ENCODE measurements at places on chromosomes 13 and 19.

DNA sequence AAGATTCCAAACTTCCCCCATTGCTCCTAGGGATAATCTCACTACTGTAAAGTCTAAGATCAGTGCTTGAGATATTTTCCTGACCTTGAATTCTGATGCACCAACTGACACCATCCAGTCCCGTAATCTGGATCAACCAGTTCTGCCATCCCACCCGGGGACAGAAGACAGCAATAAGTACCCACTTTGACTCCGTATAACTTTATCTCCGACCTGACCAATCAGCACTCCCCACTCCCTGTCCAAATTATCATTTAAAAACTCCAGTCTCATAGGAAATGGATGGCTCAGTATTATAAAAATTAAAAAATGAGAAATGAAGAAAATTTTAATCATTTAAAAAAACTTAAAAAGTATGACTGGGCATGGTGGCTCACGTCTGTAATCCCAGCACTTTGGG, 61.4 kb upstream of the ABCC4 start:
- DNase-seq: no peak

DNA sequence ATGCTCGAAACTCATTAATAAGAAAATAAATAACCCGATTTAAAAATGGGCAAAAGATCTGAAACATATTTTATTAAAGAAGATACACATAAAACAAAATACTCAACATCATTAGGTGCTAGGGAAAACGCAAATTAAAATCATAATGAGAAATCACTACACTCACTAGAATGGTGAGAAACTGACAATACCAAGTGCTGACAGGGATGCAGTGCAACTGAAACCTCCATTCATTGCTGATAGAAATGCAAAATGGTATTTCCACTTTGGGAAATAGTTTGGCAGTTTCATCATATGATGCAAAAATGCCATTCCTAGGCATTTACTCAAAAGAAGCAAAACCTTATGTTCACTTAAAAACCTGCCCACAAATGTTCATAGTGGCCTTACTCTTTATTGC, 225.4 kb downstream of the RGCC start:
- DNase-seq: no peak

DNA sequence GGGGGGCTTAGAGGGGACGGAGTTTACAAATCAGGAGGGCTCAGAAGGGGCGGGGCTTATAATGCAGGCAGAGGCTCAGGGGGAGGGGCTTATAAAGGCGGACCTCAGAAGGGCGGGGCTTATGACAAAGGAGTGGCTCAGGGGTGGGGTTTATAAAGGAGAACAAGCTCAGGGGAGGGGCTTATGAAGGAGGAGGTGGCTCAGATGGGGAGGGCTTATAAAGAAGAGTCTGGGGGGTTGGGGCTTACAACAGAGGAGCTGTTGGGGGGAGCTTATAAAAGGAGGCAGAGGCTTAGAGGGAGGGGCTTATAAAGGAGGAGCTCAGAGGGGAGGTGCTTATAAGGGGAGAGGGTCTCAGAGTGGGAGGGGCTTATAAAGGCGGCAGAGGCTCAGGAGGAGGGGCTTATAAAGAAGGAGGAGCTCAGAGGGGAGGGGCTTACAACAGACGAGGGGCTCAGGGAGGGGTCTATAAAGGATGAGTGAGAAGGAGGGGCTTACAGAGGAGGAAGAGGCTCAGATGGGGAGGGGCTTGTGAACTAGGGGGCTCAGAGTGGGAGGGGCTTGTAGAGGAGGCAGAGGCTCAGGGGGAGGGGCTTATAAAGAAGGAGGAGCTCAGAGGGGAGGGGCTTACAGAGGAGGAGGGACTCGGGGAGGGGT, 1.0 kb downstream of the SMIM24 start:
- DNase-seq: peak; percentile 50

GRCh38 chr13:48804821-48805601, 151.3 kb downstream of the CYSLTR2 start:
- DNase-seq: no peak

DNA sequence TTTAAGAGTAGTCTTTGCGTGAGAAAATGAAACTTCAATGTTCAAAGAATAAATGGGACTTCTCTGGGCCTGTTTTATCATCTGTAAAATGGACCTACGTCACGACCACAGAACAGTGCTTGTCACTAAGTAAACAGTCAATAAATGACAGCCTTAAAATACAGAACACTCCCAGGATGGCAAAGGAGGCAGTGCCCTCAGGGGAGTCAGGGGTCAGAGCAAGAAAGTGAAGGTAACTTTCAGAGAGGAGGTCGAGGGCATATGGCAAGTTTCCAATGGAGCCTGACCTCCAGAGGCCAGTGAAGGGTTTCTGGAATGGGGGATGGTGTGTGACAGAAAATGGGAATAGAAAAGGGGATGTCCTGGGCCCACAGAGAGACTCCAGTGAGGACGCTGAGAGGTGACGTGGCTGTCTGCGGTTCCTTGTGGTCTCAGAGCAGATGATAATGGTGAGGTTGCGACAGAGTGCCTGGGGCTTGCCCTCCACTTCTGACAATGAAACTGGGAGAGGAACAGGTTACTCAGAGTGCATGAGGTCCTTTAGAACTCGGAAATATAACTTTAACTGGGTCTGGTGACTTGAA, 91.8 kb downstream of the UBL3 start:
- peak; percentile 53 for DNase-seq

GRCh38 chr13:32150239-32150638, 118.7 kb downstream of the FRY start:
- DNase-seq: no peak

GRCh38 chr13:99224021-99224420, 23.4 kb downstream of the UBAC2 start:
- DNase-seq: no peak

- DNase-seq: no peak
These were observed 11.1 kb downstream of the SLC25A15 start for GRCh38 chr13:40800559-40800958.
